Ascending aorta (tissue), 2 donors: ENCODE measurements at places on chromosomes 7 and 10. TPM values are rescaled to one million over a fixed set of nuclear protein-coding genes. Genes with fewer than 3 reads are reported as not detected.

Gene EBF3
- total RNA-seq = 20.2 TPM

Gene TMEM236
- not detected for total RNA-seq

Gene FAM25C
- not detected for total RNA-seq

Gene CDCA7L
- total RNA-seq = 1.5 TPM

Gene SYT15
- total RNA-seq = 50.9 TPM

Gene PPP1R3C
- 2.0 TPM for total RNA-seq

Gene CALCR
- total RNA-seq = not detected

Gene GNAT3
- total RNA-seq = not detected

Gene WEE2
- not detected for total RNA-seq

Gene STEAP1B
- total RNA-seq = not detected

Gene CCDC172
- total RNA-seq = not detected

Gene RAPGEF5
- 65.8 TPM for total RNA-seq

Gene TACC2
- total RNA-seq = 69.1 TPM

- no peak overlapping the region for H3K4me3 ChIP-seq
- no peak for DNase-seq
- H3K4me1 ChIP-seq = no peaks in the 10 kb centered on the region
- H3K27ac ChIP-seq = no peak overlapping the region
Observed at GRCh38 chr10:58932126-58932525, 244.3 kb upstream of the PHYHIPL start.

GRCh38 chr10:116611153-116611545 is 9.6 kb upstream of the PNLIPRP2 start:
- no peaks in the 10 kb centered on the region for H3K4me1 ChIP-seq
- no peak overlapping the region for H3K27ac ChIP-seq
- H3K36me3 ChIP-seq = no peaks in the 10 kb centered on the region
- no peak for DNase-seq

DNA sequence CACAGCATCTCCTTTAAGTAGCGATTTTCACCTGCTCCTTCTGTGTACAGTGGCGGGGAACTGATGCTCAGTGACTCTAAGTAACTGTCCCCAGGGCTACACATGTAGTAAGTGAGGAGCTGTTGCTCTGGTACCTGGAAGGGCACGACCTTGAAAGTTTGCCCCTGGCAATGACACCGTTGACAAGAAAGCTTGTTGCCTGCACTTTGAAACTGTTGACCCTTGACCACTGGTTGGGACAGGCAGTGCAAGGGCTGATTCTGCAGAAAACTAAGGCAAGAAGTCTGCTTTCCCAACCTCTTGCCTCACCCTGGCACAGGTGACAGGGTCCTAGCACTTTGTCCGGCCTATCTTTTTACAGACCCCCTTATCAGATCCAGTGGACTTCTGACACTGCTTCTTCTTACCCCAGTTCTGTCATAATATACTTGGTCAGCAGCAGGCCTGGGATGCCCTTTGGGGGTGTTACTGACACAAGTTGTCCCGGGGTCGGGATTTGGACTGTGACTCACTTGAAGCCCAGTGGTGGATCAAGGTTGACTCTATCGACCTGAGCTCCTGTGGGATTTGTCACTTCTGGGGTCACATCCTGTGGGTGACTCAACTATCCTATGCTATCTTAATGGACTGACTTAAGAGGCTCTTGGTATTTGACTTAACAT is 5.8 kb downstream of the ACSL5 start:
- H3K4me1 ChIP-seq = peaks cover 4% of the 10 kb centered on the region
- DNase-seq = no peak
- no peaks in the 10 kb centered on the region for H3K27me3 ChIP-seq
- H3K27ac ChIP-seq = no peak overlapping the region
- no peak overlapping the region for H3K4me3 ChIP-seq
- H3K36me3 ChIP-seq = no peaks in the 10 kb centered on the region

DNA sequence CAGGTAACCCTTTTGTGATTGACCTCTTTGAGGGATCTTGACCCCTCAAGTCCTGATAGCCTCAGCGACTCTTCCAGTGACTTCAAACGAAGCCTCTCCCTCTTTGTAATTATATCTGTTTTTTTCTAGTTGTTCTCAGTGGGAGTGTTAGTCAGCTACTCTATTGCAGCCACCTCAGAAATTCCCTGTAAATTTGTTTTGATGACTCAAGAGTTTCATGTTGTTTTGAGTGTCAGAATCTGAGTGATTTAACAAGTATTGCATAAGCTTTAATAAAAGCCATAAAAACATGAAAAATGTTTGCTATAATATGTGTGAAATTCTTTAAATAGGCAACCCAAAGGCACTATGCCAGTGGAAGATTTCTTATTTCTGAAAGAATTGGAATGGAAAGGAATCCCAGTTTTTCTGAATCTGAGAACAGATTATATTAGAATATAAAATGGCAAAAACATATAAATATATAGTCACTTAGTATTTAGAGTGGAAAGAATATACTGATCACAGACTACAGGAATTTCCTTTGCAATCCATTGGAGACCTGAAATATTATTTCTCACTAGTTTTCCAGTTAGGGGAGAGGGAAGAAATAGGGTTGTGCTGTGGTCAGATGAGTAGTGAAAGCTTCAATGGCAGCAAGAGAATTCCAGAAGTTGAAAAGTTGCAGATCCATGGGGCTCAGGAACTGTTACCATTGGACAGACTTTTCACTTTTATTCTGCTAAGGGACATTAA is 94.4 kb upstream of the SEMA3C start:
- H3K4me1 ChIP-seq = no peaks in the 10 kb centered on the region
- no peaks in the 10 kb centered on the region for H3K36me3 ChIP-seq
- H3K27me3 ChIP-seq = no peaks in the 10 kb centered on the region
- no peak overlapping the region for H3K27ac ChIP-seq
- no peak for DNase-seq
- H3K4me3 ChIP-seq = no peak overlapping the region

GRCh38 chr7:127751490-127752448 is 99.8 kb downstream of the SND1 start:
- H3K4me1 ChIP-seq = no peaks in the 10 kb centered on the region
- no peaks in the 10 kb centered on the region for H3K36me3 ChIP-seq
- DNase-seq = no peak
- H3K4me3 ChIP-seq = no peak overlapping the region

GRCh38 chr10:28925121-28925663 is 247.9 kb downstream of the BAMBI start:
- H3K27ac ChIP-seq = peak overlapping the region; percentile 35
- H3K4me1 ChIP-seq = no peaks in the 10 kb centered on the region
- H3K4me3 ChIP-seq = no peak overlapping the region
- H3K27me3 ChIP-seq = no peaks in the 10 kb centered on the region
- H3K36me3 ChIP-seq = no peaks in the 10 kb centered on the region

DNA sequence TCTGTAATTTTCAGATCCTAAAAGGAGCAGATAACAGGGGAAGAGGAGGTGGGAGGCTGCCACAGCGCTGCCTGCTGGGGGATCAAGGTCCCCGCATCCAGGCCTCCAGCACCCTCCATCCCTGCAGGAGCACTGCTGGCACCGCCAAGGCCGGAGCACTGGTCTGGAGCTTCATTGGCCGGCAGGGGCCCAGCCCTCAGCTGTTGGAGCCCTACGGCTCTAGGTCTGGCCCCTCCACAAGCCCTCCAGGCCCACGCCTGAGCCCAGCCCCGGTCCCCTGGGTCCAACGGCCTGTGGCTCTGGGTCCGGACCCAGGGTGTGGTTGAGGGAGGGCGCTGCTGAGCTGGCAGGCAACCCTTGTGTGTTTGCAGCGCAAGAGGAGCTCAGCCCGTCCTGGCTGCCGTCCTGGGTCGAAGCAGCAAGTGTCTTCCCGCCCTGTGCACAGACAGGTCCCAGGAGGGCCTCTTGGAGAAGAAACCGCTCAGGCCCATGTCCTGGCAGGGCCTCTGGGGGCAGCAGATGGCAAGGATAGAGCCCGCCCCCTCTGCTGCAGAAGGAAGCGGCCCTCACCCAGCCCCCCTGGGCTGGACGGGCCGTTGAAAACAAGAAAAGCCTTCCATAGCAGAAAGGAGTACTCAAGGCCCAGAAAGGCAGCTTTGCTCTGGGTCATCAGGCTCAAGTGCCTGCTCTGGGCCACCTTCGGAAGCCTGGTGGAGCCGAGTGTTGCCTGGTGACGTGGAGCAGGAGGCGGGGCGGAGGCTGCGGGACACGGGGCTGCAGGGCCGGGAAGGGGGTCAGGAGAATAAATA is 54.3 kb upstream of the TNRC18 start:
- H3K27ac ChIP-seq = peak overlapping the region; percentile 52
- no peak for DNase-seq
- H3K36me3 ChIP-seq = no peaks in the 10 kb centered on the region
- peak overlapping the region; percentile 43 for H3K4me3 ChIP-seq

DNA sequence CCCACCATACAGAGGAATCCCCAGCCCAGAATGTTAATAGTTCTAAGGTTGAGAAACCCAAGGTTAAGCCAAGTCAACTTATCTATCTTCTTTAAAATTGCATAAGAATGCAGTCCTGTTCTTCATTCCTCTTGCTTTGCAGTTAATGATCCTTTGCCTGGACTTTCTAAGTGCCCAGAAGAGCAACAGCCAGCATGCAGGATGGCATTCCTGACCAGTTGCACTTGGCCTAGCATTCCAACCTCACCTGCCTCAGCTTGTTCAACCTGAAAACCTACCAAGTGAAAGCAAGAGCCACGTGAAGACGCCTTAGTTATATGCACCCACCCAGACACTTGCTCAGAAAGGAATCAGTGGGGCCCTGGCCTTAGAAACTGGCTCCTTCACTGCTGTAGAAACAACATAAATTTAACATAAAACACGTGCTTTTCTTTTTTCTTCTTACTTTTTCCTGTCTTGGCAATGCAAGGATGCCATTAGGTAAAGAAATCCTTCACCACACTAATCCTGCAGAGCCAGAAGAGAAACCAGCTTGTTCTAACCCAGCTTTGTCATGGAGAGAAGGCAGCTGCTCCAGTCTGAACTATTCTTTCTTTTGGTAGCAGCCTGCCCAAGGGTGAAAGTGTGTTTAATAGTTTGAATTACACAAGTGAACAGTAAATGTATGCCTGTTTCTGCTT is 25.0 kb downstream of the EGFR start:
- no peaks in the 10 kb centered on the region for H3K27me3 ChIP-seq
- no peak overlapping the region for H3K4me3 ChIP-seq
- peaks cover 34% of the 10 kb centered on the region for H3K4me1 ChIP-seq
- peak; percentile 9 for DNase-seq
- H3K27ac ChIP-seq = peak overlapping the region; percentile 37
- H3K36me3 ChIP-seq = no peaks in the 10 kb centered on the region

- no peaks in the 10 kb centered on the region for H3K36me3 ChIP-seq
- no peaks in the 10 kb centered on the region for H3K4me1 ChIP-seq
- H3K27me3 ChIP-seq = no peaks in the 10 kb centered on the region
- H3K27ac ChIP-seq = no peak overlapping the region
Observed at GRCh38 chr7:116307253-116307652, 96.9 kb downstream of the TES start.

- H3K27me3 ChIP-seq = no peaks in the 10 kb centered on the region
- no peak overlapping the region for H3K27ac ChIP-seq
- H3K4me1 ChIP-seq = no peaks in the 10 kb centered on the region
- DNase-seq = no peak
- H3K36me3 ChIP-seq = peaks cover 71% of the 10 kb centered on the region
Observed at GRCh38 chr7:76063525-76063924, 15.6 kb downstream of the MDH2 start.

- no peak overlapping the region for H3K27ac ChIP-seq
- H3K4me1 ChIP-seq = no peaks in the 10 kb centered on the region
Observed at GRCh38 chr7:2983586-2983985, 60.1 kb downstream of the CARD11 start.

DNA sequence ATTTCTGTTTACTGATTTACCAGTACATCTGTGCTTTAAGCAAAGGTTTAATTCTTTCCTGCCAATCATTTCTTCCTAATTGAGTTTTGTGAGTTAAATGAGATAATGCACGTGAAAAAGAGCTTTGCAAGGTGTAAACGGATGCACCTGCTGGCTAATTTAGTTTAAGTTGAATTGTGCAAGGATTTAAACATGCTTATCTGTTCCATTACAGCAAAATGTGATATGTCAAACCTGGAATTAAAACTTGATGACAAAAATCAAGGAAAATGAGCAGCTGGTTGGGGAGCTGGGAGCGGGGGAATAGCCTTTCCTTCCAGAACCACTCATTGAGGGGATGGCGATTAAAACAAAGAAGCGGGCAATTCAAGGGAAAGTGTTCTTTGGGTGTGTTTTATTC is 155.0 kb upstream of the CTTNBP2 start:
- no peak overlapping the region for H3K4me3 ChIP-seq
- no peaks in the 10 kb centered on the region for H3K4me1 ChIP-seq
- no peak overlapping the region for H3K27ac ChIP-seq

GRCh38 chr7:19378345-19378714 is 233.1 kb upstream of the FERD3L start:
- no peak for DNase-seq
- no peaks in the 10 kb centered on the region for H3K27me3 ChIP-seq
- H3K36me3 ChIP-seq = no peaks in the 10 kb centered on the region
- H3K27ac ChIP-seq = no peak overlapping the region
- no peak overlapping the region for H3K4me3 ChIP-seq

GRCh38 chr7:84524714-84525694 is 330.4 kb upstream of the SEMA3A start:
- no peaks in the 10 kb centered on the region for H3K36me3 ChIP-seq
- no peak overlapping the region for H3K27ac ChIP-seq
- no peaks in the 10 kb centered on the region for H3K4me1 ChIP-seq
- no peaks in the 10 kb centered on the region for H3K27me3 ChIP-seq
- H3K4me3 ChIP-seq = no peak overlapping the region

DNA sequence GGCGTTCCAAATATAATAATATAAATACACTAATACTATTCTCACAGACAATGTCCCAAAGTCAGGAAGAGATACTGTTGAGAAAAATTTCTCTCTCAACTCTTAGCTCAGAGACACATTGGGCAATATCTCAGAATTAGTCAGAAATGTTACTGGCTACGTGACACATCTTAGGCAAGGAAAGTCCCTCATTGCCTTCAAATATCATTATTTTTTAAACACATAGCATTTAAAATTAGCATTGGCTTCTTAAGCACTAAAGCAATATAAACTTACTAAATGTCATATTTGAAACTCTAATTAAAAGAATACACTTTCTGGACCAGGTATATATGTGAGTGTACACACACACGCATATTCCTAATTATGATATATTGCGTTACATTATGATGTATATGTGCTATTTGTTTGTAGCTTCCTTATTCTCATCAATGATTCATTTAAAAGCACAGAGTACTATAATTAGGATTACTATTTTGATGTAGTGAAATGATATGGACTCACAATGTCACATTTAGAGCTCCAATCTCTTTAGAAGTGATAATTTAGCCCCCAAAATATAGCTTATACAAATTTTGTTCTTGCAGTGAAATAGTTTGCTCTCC is 255.8 kb downstream of the TWIST1 start:
- no peaks in the 10 kb centered on the region for H3K36me3 ChIP-seq
- no peak overlapping the region for H3K4me3 ChIP-seq
- peaks cover 4% of the 10 kb centered on the region for H3K4me1 ChIP-seq
